Stimulated activated naive CD8-positive, alpha-beta T cell treated with anti-CD3 and anti-CD28 coated beads, Interleukin-15, amount 100 ng/mL, for 72 hours (primary cell): ENCODE measurements at places on chromosomes 1 and 21.

- no peak for DNase-seq
These were observed 231.6 kb upstream of the CSF3R start for GRCh38 chr1:36714301-36714700.

- peak; percentile 68 for DNase-seq
These were observed 15.2 kb downstream of the BCAN start for GRCh38 chr1:156656806-156657740.

DNA sequence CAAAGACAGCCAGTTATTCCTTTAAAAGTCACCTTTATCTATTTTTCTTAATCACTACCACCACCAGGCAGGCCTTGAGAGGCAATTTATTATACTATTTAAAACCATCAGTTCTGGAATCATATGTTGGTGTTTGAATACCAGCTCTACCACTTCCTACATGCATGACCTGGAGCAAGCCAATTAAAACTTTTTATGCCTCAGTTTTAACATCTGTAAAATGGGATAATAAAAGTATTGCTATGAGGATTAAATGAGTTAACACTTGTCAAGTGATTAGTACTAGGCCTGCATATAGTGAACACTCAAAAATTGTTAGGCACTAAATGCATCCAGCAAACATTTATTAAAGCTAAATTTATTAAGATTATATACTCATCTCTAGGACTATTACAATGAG, 49.2 kb upstream of the ADORA3 start:
- no peak for DNase-seq

GRCh38 chr1:110893908-110894490, 21.1 kb downstream of the CD53 start:
- no peak for DNase-seq

GRCh38 chr21:18253221-18253620, 8.6 kb downstream of the CHODL start:
- DNase-seq = no peak

DNA sequence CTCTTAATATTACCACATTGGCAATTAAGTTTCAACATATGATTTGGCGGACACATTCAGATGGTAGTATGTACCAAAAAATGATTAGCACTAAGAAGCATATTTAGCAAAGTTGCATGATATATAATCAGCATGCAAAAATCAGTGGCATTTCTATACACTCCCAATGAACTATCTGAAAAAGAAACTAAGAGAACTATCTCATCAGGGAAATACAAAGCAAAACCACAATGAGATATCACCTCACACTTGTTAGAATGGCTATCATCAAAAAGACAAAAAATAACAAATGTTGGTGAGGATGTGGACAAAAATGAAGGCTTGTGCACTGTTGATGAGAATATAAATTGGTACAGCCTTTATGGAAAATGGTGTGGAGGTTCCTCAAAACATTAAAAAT, 31.4 kb upstream of the DENND1B start:
- DNase-seq = no peak

- no peak for DNase-seq
These were observed 64.8 kb downstream of the TP53BP2 start for GRCh38 chr1:223780949-223781348.

DNA sequence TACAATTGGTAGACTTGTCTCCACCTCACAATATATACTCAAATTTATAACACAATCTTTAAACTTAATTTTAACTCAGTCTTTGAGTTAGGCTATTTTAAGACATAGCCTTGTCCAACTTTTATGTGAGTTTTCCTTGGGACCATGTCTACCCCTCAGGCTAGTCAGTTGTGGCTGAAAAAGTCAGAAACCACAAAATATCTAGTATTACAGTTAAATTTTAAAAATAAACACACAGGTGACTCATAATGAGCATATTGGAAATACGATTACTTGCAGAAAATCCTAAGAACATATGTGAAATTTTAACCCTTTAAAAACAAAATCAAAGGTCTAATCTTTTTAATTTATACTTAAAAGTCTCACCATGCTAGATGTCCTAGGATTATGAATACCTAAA, 4.8 kb upstream of the ASB17 start:
- no peak for DNase-seq

- no peak for DNase-seq
These were observed 71.2 kb downstream of the PSMG1 start for GRCh38 chr21:39111931-39112550.
